ENCODE measurements at places on chromosomes 11 and 22. TPM values are rescaled to one million over a fixed set of nuclear protein-coding genes. Genes with fewer than 3 reads are reported as not detected.

DNA sequence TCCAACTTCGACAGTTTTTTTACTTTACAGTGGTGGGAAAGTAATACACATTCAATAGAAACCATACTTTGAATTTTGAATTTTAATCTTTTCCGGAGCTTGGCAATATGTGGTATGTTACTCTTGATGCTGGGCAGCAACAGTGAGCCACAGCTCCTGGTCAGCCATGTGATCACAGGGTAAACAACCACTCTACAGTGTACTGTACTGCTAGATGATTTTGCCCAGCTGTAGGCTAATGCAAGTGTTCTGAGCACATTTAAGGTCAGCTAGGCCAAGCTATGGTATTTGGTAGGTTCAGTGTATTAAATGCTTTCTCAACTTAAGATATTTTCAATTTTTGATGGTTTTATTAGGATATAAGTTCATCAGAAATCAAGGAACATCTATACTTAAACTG is 48.7 kb upstream of the GRIK4 start:
- DNase-seq: no peak

DNA sequence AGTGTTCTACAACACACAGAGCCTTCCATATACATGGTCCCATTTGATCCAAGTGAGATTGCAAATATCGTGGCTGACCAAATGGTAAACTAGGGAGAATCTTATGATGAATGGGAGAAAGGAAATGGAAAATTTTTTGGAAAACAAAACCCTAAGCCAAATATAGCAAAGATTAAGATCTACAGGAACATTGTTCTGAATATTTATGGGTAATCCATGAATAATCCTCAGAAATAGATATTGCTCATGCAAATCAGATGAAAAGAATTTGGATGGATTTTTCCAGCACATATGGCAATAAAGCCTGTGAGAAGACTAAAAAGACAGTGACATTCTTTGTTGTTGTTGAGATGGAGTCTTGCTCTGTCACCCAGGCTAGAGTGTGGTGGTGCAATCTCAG is 21.7 kb upstream of the PRDM10 start:
- DNase-seq: no peak

DNA sequence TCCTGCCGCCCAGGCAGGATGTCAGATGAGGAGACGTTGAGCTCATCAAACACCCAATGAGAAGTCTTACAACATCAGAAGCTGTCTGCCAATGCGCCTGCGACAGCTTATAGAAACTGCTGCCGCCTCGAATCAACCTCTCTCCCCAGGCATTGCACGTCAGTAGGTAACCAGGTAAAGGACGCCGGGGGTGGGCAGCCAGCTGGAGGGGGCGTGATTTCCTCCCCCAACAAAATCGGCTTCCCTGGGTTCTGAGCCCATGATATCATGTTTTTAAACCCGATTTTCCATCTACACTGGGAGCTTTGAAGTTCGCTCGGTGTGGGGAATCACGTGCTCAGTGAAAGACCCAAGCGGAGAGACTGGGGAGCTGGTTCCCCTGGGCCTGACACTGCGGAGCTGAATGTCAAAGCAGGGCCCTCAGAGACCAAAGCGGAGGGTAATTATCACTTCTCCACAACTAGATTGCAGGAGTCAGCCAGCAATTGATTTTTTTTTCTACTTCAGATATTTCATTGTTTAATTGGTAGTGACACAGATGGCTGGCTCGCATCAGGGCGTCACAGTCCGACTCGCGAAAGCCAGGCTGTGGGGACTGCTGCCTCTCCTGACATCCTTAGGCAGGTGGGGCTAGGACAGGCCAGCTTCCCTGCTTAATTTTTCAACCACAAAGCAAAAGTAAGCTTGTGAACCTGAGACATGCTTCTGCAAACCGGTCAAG is 15.4 kb downstream of the FAM83F start:
- DNase-seq: no peak

ZNF214 gene
- 10.8 TPM for total RNA-seq

DNA sequence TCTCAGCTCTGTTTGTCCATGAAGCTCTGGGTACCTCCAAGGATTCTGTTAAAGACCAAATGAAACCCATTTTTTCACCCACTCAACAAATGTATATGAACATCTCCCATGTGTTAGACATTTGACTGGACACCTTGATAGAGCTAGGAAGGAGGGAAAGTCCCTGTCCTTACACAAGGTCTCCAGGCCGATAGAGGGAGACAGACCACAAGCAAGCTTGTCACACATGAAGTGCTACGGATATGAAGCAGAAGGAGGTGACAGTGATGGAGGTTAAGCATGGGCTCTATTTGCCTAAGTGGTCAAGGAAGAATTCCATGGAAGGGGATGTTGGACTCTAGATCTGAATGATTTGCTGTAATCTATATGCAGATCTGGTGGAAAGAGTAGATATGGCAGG is 138.5 kb downstream of the MYO18B start:
- no peak for DNase-seq

DNA sequence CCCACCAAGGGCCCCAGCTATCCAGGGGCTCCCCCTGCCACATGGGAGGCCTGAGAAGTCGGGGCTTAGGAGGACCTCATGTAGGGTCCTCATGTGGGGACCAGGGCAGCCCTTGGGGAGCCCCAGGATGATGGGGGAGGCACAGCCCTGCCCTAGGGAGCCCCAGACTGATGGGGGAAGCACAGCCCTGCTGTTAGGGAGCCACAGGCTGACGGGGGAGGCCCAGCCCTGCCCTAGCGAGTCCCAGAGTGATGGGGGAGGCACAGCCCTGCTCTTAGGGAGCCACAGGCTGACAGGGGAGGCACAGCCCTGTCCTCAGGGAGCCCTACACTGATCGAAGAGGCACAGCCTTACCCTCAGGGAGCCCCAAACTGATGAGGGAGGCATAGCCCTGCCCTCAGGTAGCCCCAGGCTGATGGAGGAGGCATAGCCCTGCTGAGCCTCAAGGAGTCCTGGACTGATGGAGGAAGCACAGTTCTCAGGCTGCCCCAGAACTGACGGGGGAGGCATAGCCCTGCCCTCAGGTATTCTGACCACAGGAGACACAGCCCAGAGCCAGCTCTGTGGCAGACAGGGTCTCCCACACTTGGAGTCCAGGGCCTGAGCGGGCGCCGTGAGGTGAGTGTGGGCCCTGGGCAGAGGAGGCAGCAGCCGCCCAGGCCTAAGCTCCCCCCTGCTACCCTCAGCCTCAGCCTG is 10.8 kb downstream of the PRR33 start:
- no peak for DNase-seq

GRCh38 chr11:118281284-118281683 is 17.2 kb upstream of the MPZL2 start:
- DNase-seq: no peak

- no peak for DNase-seq
Observed at GRCh38 chr11:65416841-65417701, 5.5 kb upstream of the NEAT1 start.

DNA sequence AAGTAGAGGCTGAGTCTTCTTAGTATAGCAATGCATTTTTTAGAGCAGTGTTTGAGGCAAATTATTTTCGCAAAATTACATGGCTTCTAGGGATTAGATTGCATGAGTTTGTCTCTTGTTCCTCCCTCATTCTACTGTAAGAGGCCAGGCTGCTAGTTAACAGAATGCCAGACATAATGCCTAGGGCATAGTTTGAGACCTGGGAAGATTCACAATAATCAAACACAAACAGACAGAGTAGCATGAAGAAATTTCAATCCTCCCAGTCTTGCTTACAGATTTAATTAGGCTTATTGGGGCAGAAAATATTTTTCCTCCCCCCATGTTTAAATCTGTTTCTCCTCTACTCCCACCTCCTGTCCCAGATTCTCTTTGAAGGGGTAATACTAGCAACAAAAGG is 48.3 kb downstream of the ARHGEF12 start:
- no peak for DNase-seq

GRCh38 chr22:34914846-34915245 is 151.1 kb upstream of the ISX start:
- DNase-seq: no peak

DNA sequence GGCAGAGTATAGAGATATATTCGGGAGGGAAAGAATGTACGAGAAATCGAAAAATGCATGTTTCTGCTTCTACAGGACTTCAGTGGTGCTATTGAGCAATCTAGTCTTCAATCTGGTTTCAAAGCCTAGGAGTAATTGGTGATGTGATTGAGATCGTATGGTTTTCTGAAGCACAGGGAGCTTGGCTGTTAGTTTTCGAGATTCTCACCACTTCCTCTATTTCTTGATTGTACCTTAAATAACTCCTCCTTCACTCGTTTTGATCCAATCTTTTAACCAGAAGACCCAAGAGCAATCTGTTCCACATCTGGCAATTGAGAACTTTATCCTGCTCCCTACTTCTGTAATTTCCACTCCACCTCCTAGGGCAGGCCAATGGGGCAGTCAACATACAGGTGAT is 518 bp downstream of the CCDC179 start:
- no peak for DNase-seq

PRODH gene
- 6.4 TPM for total RNA-seq

FOLR2 gene
- not detected for total RNA-seq

- no peak for DNase-seq
Observed at GRCh38 chr11:120074076-120074475, 63.8 kb downstream of the TRIM29 start.

DNA sequence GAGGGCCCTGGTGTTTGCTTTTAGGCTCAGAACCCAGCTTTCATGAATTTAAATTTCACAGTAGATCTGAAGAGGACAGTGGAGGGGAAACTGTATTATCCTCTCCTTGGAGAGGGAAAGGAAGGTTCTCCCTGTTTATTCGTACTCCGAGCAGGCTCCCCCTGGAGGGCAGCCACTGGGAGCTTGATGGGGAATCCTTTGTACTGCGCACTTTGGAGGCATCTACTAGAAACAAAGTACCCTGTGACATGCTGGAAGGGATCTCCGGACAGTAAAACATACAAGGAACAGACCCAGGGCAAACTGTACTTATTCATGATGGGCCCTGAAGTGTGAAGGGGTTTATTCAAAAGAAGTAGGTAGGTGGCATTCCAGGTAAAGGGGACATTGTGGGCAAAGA is 27.2 kb downstream of the NAV2 start:
- no peak for DNase-seq

DNA sequence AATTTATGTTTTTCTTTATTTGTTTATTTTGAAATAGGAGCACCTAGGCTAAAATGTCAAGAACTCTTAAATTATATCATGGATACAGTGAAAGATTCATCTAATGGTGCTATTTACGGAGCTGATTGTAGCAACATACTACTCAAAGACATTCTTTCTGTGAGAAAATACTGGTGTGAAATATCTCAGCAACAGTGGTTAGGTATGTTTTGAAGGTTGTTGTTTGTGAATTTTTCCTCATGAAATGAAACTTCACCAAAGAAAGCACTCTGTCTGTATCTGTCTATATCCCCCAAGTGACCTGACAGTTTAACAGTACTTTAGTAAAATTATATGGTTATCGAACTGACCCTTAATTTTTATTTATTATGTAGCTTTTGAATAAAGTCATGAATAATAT is 12.8 kb downstream of the ATM start:
- no peak for DNase-seq

DNA sequence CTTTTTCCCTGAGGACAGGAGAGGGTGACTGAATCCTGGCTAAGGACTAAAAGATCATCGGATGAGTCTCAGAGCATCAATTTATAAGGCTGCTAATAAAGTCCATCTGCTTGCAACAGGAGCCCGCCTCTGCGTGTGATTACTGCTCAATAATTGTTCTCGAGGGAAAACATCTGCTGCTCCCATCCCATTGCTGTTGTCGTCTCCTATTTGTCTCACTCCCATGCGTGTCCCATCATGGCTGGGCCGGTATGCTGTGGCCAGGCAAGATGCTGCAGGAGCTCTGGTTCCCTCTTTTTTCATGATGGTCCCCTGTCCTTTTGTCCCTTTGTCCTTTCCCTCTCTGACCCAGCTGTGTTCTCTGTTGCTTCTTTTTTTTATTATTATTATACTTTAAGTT is 121.2 kb downstream of the SPATA19 start:
- DNase-seq: no peak

DNA sequence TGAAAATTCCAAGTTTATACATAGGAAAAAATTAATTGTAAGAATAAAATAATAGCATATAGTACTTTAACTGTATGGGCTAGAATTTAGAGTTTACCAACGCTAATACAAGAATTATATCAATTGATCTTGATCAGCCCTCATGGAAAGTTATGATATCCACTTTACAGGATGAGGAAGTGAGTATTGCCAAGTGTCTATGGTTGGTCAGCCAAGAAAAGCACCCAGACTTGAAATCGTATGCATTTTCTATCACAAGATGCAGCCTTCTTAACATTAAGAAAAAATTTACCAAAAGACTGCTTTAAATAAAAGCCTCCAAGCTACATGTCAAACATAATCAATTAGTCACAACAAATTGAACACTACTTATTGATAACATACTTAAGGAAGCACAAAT is 53.0 kb downstream of the DDI1 start:
- no peak for DNase-seq

DNA sequence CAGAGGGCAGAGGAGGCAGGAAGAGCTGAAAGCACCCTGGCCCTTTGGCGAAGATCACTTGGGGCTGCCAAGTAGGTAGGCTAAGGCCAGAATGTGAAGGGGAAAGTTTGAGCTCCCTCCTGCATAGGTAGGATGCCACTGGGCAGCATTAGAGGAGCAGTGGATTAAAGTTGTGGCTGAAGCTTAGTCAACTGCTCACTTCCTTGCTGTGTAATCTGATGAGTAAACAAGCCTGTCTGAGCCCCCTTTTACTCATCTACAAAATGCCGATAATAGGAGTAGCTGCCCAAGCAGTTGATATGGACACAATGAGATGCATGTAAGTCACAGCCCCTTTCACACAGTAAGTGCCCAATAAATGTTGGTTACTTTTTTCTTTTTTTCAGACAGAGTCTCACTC is 216.4 kb downstream of the MN1 start:
- no peak for DNase-seq

- no peak for DNase-seq
Observed at GRCh38 chr11:119195680-119196079, 10.4 kb downstream of the NHERF4 start.

SLC22A6 gene
- not detected for total RNA-seq

DNA sequence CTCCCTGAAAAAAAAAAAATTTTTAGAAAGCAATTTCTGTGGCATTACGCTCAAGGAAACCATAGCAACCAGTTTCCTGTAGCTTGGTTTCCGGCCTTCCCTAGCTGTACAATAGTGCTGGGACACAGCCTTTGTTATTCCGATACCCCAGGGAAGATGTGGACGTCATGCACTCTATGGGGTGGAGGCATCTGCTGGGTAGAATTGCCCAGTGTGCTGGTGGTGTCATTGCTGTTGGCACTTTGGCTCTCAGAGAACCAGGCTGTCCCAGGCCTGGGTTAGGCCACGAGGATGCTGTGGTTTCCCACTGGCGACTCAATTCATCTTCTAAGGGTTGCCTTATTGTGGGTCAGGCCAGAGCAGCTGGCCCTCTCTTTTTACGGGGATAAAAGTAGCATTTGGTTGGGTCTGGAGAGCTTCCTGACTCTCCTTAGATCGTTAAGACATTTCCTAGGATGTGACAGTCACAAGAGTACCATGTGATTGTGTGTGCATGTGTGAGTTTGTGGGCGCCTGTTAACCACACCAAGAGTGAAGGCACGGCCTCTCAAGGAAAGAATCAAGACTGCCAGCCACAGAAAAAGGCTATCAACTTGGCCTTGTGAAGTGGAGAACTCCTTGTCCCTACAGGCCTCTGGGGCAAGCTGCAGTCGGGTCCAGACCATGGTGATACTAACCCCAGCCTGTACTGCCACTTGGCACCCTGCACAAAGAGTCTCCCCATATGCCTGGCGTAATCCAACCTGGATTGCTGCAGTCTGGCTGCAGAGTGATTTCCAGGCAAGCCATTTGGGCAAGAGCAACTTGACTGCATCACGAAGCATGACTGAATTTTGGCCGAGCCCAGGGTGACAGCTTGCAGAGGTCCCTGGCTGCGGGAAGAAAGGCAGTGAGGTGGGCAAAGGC is 35.9 kb upstream of the NAV2 start:
- DNase-seq: no peak

ANGPTL5 gene
- total RNA-seq: not detected

UBTFL1 gene
- not detected for total RNA-seq

CST6 gene
- not detected for total RNA-seq

All from progenitor cell of endocrine pancreas (in vitro differentiated cells).